CD4-positive, alpha-beta T cell (primary cell): ENCODE measurements at places on chromosomes 4 and X.

- no peaks in the 10 kb centered on the region for H3K36me3 ChIP-seq
- H3K4me3 ChIP-seq = no peak overlapping the region
- no peak for DNase-seq
- no peaks in the 10 kb centered on the region for H3K4me1 ChIP-seq
Observed at GRCh38 chr4:120809518-120809917, 113.0 kb downstream of the PRDM5 start.

DNA sequence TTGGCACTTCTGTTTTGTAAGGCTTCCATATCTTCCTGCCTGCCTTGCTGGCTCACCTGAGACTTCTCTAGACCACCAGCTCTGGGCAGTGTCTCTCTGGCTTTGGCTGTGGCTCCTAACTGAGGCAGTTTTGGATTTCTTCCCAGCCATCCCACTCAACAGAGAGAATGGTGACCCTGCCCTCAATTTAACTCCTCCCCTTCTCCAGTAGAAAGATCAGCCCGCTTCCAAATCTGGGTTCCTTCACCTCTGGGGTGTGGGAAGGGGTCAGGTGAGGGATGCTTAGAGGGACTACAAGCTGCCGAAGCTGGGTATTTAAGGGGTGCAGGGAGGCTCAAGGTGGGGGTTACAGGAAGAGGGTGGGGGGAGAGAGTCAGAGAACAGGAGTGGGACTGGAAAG is 23.7 kb downstream of the NAP1L5 start:
- DNase-seq = no peak
- H3K27ac ChIP-seq = no peak overlapping the region
- H3K4me3 ChIP-seq = no peak overlapping the region
- peaks cover 66% of the 10 kb centered on the region for H3K36me3 ChIP-seq
- no peaks in the 10 kb centered on the region for H3K4me1 ChIP-seq

DNA sequence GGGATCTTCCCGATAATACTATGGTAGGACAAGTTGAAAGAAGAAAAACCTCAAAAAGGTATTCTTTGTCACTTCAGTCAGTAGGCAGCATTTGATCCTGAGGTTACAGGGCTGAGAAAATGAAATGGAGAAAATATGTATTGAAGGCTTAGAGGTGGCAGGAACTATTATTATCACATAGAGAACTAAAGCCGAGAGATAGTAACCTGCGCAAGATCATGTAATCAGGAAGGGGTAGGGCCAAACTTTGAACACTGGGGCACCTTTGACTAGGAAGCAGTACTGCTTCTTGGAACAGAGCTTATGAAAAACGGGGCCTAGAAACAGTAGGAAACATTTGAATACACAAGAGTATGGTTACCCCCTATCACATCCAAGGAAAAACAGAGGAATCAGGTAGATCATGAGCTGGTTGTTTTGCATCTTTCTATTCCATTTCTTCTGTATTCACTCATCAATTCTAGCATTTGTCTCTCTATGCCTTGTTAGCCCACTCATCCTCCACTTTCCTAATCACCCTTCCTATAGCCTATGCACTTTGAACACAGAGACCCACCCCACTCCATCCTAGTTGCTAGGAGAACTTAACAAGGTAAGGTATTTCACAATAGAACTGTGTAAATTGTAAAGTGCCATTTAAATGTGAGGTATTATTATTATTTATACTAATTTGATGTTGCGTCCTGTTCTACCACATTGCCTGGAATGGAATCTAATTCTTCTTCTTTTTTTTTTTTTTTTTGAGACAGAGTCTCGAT is 34.6 kb upstream of the SLC9A7 start:
- H3K36me3 ChIP-seq = no peaks in the 10 kb centered on the region
- no peaks in the 10 kb centered on the region for H3K27me3 ChIP-seq
- no peak overlapping the region for H3K27ac ChIP-seq

- H3K36me3 ChIP-seq = no peaks in the 10 kb centered on the region
- no peak overlapping the region for H3K27ac ChIP-seq
- no peak overlapping the region for H3K4me3 ChIP-seq
- H3K4me1 ChIP-seq = no peaks in the 10 kb centered on the region
Observed at GRCh38 chr4:145523117-145523516, 41.5 kb downstream of the SMAD1 start.

- H3K36me3 ChIP-seq = peaks cover 33% of the 10 kb centered on the region
- H3K4me3 ChIP-seq = no peak overlapping the region
- H3K27me3 ChIP-seq = no peaks in the 10 kb centered on the region
- DNase-seq = no peak
Observed at GRCh38 chr4:87092389-87093141, 127.9 kb downstream of the KLHL8 start.
